ENCODE measurements at places on chromosomes 13 and 19. TPM values are rescaled to one million over a fixed set of nuclear protein-coding genes. Genes with fewer than 3 reads are reported as not detected.

MCEMP1 gene
- 1.2 TPM for total RNA-seq

ACOD1 gene
- not detected for total RNA-seq

SOX1 gene
- total RNA-seq: not detected

LGI4 gene
- 17.9 TPM for total RNA-seq

HAUS8 gene
- total RNA-seq: 3.9 TPM

RNF17 gene
- total RNA-seq: not detected

UBAC2 gene
- total RNA-seq: 43.0 TPM

HIPK4 gene
- total RNA-seq: 0.10 TPM

KDM4B gene
- total RNA-seq: 27.8 TPM

LRRC63 gene
- 0.15 TPM for total RNA-seq

LRRC25 gene
- 8.7 TPM for total RNA-seq

ERICH6B gene
- total RNA-seq: not detected

SIGLECL1 gene
- total RNA-seq: not detected

BEST2 gene
- not detected for total RNA-seq

UBE2S gene
- 18.1 TPM for total RNA-seq

ZNF560 gene
- 0.92 TPM for total RNA-seq

LILRA2 gene
- total RNA-seq: 2.1 TPM

IL4I1 gene
- 0.34 TPM for total RNA-seq

Data from left cardiac atrium (tissue), 4 donors.